ENCODE measurements at places on chromosomes 6 and 20. TPM values are rescaled to one million over a fixed set of nuclear protein-coding genes. Genes with fewer than 3 reads are reported as not detected.

DNA sequence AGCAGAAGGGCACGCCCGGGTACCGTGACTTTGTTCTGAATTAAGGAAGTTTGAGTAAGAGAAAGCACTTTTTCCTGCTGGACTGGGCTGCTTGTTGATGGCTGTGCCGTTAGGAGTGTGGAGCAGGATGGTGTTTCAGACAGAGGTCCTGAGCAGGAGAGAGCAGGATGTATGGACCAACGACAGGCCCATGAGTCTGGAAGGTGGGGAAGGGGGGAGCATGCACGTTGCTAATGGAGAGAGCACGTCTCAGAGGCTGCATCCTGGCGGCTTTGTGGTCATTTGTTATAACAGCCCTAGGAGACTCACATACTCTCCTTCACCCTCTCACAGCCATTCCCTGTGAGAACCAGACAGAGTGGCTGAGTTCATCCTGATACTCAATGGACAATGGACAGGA, 56.8 kb downstream of the PHACTR3 start:
- DNase-seq: no peak

GRCh38 chr6:152750694-152751093, at the start of gene VIP:
Gene VIP (plus strand): TSS chr6:152750797. CDS start chr6:152752178, 1,381 bp downstream.
- no peak for DNase-seq

Gene SLC17A3
- 0.21 TPM for total RNA-seq

GRCh38 chr6:111952274-111952673, 79.0 kb upstream of the FYN start:
- no peak for DNase-seq
